ENCODE measurements at places on chromosomes 4 and X. TPM values are rescaled to one million over a fixed set of nuclear protein-coding genes. Genes with fewer than 3 reads are reported as not detected.

S100G gene
- not detected for total RNA-seq

CLDN34 gene
- total RNA-seq, result not detected

MAGEA8 gene
- total RNA-seq, result not detected

SERTM2 gene
- total RNA-seq, result not detected

GRCh38 chr4:161936625-161937550 is 226.9 kb downstream of the FSTL5 start:
- no peak for DNase-seq

GRCh38 chr4:60259781-60260180 is 940.3 kb upstream of the ADGRL3 start:
- no peak for DNase-seq

DNA sequence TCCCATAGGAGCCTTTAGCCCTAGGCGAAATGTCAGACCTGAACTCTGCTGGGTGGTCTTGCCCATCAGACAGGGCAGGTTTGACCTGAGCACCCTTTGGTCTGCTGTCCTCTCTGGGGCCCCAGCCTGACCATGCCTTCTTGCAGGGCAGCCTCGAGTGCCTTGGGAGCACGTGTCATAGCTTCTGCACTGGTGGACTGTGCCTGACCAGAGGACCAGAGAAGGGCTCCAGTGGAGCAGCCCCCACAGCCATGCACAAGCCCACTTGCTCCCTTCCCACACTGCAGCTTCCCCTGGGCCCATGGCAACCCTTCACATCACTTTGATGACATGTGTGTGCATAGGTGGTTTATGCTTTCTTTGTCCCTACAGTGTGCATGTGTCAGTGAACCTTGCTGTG is 394.0 kb downstream of the TEX13C start:
- no peak for DNase-seq

GRCh38 chr4:160386846-160387245 is 1284.0 kb downstream of the RAPGEF2 start:
- DNase-seq, result no peak

DNA sequence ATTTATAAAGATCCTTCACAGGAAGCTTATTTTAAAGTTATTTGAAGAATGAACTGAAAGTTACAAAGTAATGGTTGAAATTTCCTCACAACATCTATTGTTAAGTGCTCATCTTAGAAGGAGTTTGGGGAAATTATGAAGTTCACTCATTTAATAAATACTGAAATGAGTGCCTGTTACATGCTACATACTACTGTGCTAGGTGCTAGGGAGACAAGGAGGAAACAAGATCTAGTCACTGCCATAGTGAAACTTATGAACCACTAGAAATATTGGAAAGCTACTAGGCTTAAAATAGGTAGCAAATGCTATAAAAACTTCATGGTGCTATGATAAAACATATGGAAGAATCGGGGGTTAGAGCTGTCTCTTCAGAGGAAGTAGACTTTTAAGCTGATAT is 97.1 kb downstream of the JADE1 start:
- DNase-seq, result no peak

Data from CD4-positive, alpha-beta memory T cell (primary cell).